ENCODE measurements at places on chromosomes 12 and 14.

- no peak for DNase-seq
Observed at GRCh38 chr14:51674294-51675002, 22.7 kb downstream of the FRMD6 start.

DNA sequence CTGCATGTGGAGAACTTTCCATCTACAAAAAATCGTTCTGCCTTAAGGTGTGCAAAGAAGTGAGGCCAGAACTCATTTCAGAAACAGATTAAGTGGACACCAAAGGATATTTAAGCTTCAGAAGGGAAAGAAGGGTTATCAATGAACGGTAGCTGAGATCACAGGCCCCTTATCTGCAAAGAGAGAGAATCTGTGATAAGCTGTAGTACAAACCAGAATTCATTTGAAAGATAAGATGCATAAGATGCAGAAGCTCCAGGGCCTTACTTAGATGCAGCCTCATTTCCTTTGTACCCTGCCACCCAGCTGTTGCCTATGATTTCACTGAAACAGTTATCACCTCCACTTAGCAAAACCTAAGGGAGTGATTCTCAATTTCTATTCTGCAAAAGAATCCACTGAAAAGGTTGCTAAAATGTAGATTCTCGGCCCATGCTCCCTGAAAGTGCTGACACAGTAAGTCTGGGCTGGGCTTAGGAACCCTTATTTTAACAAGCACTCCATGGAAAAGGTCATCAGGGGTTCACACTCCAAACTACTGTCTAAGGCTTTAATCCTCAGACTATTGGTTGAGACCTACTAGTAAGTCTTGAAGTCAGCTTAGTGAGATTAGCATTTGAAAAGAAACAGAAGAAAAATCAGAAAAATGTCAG lies 64.8 kb downstream of the HELB start:
- no peak for DNase-seq

DNA sequence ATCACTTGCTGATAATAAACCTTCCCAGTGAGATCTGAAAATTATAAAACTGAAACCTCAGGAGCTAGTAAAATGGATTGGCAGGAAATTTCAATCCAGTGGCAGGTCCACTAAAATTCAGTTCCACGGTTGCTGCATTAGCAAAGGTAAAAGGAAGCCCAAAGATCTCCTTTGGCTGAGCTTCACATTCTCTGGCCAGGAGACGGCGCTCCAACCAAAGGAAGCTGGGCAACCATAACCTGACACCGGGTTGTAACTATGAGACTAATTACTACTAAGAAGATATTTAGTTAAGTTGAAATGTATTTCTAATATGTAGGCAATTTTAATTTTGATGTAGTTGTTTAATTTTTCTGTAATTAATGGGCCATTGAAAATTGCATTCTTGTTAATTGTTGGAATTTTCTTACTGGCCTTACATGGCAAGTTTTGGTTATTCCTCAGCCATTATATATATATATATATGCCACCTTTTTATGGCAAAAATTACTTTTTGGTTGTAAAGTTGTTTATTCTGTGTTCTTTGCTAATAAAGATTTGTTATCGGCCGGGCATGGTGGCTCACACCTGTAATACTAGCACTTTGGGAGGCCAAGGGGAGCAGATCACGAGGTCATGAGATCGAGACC lies 17.0 kb downstream of the OR8S1 start:
- peak; percentile 15 for DNase-seq

GRCh38 chr14:34093883-34094282 lies 143.0 kb upstream of the EGLN3 start:
- DNase-seq = no peak

- no peak for DNase-seq
Observed at GRCh38 chr12:124975276-124975675, 13.7 kb downstream of the DHX37 start.

- no peak for DNase-seq
Observed at GRCh38 chr12:128077917-128078298, 189.1 kb upstream of the TMEM132C start.

- no peak for DNase-seq
Observed at GRCh38 chr12:89309440-89309802, 42.9 kb downstream of the DUSP6 start.

DNA sequence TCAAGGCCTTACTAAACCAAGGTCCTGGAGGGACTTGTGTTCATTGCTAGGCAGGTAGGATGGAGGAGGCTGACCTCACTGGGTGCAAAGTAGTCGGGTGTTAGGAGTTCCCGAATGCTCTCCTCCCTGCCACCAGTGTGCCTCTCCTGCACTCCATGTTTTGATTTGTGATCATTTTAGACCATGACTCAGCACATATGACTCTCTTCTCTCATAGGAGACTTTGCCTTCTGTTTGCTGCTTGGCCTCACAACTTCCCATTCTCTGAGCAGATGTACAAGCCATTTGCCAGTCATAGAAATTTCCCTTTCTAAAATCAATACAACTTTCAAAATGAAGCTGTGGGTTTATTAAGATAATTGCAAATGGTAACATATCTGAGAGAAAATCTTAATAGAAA lies 46.6 kb upstream of the LRIG3 start:
- DNase-seq = no peak

DNA sequence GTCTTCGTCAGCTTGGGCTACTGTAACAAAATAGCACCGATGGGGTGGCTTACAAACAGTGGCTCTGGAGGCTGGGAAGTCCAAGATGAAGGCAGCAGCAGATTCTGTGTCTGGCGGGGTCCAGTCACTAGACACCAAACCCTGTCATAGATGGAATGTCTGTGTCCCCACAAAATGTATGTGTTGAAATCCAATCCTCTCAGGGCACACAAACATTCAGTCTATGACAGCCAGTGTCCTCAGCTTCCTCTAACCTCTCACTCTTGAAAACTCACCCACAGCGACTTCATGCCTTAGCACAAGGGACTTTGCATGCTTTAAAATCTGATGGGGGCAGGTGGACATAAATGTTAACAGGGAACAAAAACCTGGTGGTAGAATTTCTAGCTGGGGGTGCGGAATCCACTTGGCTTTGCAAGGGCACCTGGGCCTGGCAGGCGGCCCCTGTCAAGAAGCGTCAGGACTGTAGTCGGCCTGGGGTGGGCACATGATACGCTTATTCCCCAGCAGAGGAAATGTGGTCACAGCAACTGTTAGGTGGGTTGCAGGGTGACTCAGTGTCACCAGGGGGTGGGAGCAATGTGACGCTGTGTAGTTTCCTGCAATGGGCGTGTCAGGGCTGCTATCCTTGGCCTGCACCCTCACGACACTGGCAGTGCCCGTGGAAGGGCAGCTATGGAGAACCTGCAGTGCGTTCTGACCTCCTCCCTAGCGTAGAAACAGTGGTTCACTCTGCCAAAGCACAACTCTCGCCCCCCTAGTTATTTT lies 17.7 kb downstream of the RIN3 start:
- no peak for DNase-seq

DNA sequence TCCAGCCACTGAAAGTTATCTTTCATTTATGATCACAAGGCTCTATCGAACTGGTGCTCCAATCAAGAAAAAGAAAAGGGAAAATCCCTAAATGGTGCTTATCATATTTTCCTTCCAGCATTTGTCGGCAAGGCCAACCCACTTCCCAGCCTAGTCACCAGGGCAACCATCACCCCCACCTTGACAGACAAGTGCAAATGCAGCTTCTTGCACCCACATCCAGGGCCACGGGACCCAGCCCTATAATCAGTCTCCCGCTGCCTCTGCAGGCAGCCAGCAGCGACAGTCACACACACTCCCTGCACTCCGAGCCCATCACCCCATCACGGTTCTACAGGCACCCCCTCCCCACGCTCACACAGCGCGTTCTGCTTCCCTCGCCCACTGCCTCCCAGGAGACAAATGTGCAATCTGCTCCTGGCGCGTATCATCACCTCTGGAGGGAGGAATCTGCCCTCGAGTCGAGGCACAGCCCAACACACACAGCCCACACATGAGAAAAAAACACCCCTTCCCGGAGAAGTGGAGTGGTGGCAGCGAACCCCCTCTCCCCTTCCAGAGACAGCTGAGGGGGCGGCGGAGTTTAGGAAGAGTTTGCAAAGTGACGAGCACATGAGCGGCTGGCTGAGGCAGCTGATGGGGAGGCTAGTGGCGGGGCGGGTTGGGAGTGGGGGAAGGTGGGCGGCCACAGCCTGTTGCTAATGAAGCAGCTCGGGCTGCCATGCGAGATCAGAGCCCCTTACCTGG lies 9.3 kb upstream of the PPP4R4 start:
- DNase-seq = no peak

- no peak for DNase-seq
Observed at GRCh38 chr14:89227496-89227836, 189.6 kb downstream of the FOXN3 start.

GRCh38 chr12:87344699-87345098 lies 684.5 kb downstream of the C12orf50 start:
- no peak for DNase-seq

GRCh38 chr12:32893458-32893857 lies 3.1 kb downstream of the PKP2 start:
- no peak for DNase-seq

DNA sequence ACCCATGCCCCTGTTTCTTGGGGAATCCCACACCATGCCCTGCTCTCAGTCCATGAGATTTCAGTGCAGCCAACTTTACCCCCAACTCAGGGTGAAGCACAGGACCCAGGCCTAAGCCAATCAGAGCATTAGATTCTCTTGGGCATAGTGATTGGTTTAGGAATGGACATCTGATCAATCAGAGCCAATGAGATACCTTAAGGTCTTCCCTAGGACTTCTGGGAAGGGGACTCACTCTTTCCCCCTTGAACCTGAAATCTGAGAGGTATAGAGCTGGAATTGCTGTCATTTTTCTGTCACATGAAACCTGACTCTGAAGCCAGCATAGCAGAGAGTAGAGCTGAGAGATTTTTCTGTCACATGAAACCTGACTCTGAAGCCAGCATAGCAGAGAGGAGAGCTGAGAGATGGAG lies 127.1 kb downstream of the ZFP36L1 start:
- no peak for DNase-seq
